GDM1 (cell line): ENCODE measurements at places on chromosomes 7 and 10.
A peak's percentile ranks its signal among the peaks of the same experiment; 100 is the strongest.

- no peak for DNase-seq
Measured at GRCh38 chr10:126133906-126134656, 237.7 kb downstream of the FANK1 start.

- no peak for DNase-seq
Measured at GRCh38 chr10:103843854-103844570, 11.4 kb downstream of the SH3PXD2A start.

GRCh38 chr10:8150401-8150905 lies 96.0 kb downstream of the GATA3 start:
- DNase-seq = no peak

DNA sequence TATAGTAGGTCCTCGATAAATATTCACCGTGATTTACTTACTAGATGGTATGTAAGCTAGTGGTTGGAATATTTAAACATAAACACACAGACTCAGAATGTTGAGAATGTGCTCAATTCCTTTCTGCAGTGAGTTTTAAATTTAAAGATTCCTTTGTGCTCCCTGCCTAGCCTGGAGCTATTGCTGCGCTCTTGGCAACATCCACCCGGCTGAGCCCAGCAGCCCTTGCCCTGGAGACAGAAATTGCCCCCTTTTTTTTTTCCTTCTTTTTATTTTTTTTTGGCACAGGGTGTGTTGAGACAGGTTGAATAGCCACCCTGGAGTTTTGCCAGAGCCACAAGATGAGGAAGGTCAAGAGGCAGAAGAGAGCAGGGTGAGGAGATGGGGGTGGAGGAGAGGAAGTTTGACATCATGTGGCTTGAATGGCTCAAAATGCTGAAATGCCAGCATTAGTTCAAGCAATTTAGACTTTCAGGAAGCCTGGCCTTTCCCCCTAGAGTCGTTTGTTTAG lies 180.8 kb downstream of the PRKCQ start:
- DNase-seq = peak; percentile 25

GRCh38 chr7:54814401-54814800 lies 55.4 kb upstream of the SEC61G start:
- no peak for DNase-seq

GRCh38 chr7:44324481-44325200 lies 753 bp downstream of the CAMK2B start:
- DNase-seq = no peak

- no peak for DNase-seq
Measured at GRCh38 chr10:130463876-130464364, 327.7 kb downstream of the GLRX3 start.

DNA sequence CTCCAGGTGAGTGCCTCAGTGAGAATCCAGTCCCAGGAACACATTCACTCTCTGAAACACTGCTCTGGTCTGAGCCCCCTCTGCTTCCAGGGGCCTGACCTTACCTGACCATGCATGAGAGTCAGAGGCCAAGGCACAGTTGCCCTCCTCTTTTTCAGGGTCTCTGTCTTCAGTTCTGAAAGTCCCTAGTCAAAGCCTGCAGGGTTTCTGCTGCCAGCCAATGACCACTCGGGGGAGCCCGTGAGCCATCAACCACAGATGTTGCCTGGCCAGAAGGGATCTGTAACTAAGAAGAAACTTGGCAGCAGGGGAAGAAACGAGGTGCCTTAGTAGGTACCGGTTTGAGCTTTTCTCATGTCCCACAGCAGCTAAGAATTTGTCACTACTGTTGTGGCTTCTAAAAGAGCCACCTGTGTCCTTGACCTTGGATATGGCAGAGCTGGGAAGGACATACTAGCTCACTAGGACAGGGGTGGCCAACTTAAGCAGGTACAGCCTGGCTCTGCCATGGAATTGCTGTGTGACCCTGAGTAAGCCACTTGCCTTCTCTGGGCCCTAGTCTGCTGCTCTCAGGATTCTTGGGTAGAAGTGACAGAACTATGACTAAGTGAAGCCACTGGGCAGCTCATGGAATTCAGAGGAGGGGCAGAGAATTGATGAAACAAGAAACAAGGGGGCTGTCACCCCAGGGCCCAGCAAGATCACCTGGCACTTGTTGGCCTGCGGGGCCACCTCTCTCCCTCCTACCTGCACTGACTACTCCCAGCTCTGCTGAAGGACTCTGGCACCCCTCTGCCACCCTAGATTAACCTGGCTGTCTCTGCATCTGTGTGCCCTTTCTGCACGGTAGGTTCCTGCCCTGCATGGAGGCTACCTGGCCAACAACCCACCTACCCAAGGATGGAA lies 83.8 kb upstream of the GPR26 start:
- DNase-seq = peak; percentile 24
